Activated T-cell treated with anti-CD3 and anti-CD28 coated beads for 24 hours (primary cell): ENCODE measurements at places on chromosomes 3 and 15.

- no peak for DNase-seq
These were observed 17.8 kb upstream of the MUC13 start for GRCh38 chr3:124952282-124952855.

GRCh38 chr3:115792206-115792955, 169.1 kb downstream of the GAP43 start:
- DNase-seq, result peak; percentile 11

- peak; percentile 52 for DNase-seq
These were observed 67.6 kb downstream of the FNDC3B start for GRCh38 chr3:172106989-172107388.

GRCh38 chr3:76501315-76501714, 538.6 kb upstream of the ROBO2 start:
- DNase-seq, result no peak

GRCh38 chr3:33908250-33908851, 109.9 kb downstream of the PDCD6IP start:
- no peak for DNase-seq

- no peak for DNase-seq
These were observed 2.1 kb downstream of the ANKUB1 start for GRCh38 chr3:149790268-149790667.

GRCh38 chr15:52805351-52806283, 15.5 kb upstream of the ONECUT1 start:
- DNase-seq, result no peak

GRCh38 chr3:169246158-169246557, 417.4 kb downstream of the MECOM start:
- DNase-seq, result no peak

DNA sequence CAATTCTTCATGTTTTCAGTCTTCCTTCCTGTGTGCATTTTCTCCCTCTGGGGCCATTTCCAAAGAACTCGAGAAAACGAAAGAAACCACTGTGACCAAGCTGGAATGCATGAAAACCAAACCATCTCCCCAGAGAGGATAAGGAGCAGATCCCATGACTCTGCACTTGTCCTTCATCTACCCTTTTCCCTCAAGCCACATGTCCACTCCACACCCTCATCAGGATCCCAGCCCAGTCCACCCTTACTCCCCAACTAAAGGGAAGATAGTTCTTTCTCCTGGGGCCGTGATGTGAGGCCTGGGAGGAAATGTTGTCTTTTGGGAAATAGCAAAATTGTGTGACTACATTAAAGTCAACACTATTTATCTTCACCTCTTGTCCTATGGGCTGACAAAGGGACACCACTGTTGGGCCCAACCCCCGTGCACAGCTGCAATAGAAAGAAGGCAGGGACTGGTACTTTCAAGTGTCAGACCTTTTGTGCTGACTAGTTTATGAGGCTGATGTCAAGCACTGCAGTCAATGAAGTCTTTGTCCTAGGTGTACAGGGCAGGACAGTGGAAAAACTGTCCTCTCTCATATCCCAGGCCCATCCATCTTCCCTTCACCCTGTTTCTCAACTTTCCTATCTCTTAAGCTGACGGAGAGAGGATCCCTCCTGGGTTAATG, 487.1 kb upstream of the NR2F2 start:
- no peak for DNase-seq
